ENCODE measurements at places on chromosomes 5 and 9. TPM values are rescaled to one million over a fixed set of nuclear protein-coding genes. Genes with fewer than 3 reads are reported as not detected.

DNA sequence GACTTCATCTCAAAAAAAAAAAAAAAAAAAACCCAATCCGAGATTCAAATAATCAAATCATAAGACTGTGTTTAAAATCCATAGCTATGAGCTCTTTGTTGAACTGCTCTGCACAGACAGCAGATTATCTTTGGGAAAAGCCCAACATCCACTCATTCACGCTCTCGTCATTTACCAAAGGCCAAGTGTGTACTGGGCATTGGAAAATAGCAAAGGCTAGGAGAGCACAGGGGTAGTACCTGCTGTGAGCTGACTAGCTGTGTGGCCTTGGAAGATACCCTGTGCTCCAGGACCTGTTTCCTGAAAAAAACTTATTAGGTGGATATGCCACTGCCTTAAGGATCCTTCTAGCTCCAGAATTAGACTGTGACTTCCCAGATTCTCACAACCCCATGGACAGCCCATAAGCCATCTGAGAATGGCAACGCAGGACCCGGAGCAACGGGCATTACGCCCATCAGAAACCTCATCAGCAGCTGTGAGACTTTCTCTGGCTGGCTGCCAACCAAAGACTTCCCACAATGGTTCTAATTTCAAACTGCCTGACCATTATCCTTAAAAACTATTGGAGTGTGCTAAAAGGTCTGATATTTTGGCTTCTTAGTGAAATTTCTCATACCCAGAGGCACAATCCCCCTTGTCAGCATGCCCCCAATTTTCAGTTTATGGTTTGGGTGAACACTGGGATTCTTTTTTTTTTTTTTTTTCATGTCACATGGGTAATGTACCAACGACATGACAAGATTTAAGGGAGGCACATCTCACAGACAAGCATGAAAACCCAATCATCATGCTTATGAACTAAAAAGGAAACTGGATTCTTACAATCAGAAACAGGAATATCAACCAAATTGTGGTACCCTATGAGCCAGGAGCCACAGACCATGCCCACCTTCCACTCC lies 16.8 kb downstream of the SERINC5 start:
- peak; percentile 60 for DNase-seq

GRCh38 chr9:125922854-125923253 lies 175.7 kb downstream of the PBX3 start:
- DNase-seq: no peak

DNA sequence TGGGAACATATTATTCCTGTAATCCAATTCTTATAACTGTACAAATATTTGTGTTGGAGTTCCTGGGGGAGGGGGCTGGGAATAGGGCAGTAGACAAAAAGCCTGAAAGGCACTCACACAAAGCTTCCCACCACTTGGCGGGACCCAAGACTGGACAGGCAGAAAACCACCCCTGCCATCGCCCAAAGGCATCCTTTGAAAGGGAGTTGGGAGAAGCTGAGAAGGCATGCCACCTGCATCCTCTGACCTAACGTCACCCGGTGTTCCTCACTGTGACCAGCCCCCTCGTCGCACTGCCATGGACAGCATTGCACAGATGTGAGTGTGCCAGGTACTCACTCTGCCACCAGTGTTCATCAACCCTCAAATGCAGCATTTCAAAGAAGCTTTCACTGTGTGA lies 80.6 kb upstream of the SMIM23 start:
- DNase-seq: no peak

- DNase-seq: no peak
These were observed 256.4 kb upstream of the IRX1 start for GRCh38 chr5:3339092-3339797.

GRCh38 chr9:126093771-126094170 lies 232.9 kb upstream of the MVB12B start:
- DNase-seq: peak; percentile 32

- no peak for DNase-seq
These were observed 1.6 kb upstream of the PRRC1 start for GRCh38 chr5:127515693-127516440.

DNA sequence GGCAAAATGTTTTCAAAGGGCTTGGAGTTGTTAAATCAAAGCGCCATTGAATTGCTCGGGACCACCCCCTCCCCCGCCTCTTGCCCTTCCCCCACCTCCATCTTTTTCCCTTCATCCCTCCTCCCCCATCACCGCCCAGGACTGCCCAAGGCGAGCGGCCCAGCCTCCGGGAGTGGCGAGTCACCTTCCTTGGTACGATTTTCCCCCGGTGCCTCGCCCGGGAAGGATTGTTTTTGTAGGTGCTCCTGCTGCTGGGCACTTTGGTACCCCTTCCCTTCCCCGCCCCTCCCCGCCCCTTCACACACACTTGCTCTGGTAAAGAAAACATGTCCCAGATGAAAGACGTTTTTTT lies 61.2 kb downstream of the TMEM174 start:
- no peak for DNase-seq

GRCh38 chr5:35313291-35313690 lies 83.0 kb upstream of the PRLR start:
- peak; percentile 42 for DNase-seq

CCNO gene
- 7.1 TPM for total RNA-seq

DNA sequence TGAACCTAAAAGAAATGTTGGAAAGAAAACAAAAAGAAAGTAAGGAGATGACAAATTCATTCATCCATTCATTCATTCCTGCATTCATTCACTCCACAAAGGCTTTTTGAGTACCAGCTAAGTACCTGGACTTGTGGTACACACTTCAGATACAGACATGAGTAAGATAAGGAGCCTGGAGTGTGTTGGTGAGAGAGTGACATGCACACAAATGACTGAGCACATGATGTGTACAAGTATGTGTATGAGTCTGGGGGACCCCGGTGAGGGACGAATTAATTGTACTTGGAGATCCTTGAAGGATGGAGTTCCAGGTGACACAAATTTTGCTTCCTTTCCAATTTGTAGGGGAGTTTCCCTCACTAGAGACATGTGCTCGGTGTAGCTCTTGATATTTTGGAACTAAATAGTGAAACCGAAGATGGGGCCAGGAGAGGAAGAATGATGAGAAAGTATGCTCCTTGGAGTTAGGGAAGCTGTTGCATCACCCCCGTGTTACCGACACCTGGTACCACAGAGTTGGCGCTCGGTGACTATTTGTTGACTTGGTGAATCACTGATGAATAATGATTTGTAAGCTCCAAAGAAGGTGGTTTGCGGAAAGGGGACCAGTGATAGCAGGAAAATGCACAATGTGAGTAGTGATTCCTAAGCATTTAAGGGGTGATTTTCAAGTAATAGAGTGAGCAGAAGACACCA lies 509.8 kb downstream of the CCDC171 start:
- DNase-seq: peak; percentile 90

GRCh38 chr9:3908731-3909130 lies 382.9 kb upstream of the RFX3 start:
- DNase-seq: no peak

DNA sequence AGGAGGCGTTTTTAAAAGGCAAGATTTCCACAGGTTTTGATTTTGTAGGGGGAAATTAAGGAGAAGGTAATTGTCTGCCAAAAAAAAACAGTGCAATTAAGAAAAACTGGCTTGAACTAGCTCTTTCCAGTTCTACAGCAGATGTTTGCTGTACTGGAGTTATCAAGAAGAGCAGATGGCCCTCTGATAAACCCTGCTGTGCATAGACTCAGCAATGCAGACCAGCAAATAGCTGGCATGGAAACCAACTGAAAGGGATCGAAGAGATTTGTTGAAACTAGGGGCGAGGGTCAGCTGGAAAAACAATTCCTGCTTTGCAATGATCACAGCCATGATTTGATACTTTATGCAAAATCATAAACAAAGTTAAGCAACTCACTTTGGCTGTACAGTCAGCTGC lies 17.8 kb upstream of the BHMT start:
- no peak for DNase-seq

GRCh38 chr9:89498852-89499480 lies 1.1 kb upstream of the SEMA4D start:
- no peak for DNase-seq

CDH9 gene
- not detected for total RNA-seq

DNA sequence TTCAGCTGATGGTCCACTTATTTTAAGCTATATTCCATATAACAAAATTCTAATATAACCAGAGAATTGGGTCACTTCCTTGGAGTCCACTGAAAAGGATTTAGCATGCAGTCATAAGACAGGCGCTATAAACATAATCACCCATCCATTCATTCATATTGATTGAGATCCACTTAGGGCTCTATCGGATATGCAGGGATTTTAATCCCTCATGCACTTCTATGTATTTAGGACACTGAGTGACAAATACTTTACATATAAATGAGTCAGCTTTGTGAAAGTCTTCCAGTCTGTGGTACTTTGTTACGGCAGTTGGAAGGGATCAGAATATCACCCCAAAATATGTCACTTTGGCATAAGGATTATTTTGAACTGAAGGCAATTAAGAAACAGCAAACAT lies 127.3 kb upstream of the ZNF608 start:
- no peak for DNase-seq

DNA sequence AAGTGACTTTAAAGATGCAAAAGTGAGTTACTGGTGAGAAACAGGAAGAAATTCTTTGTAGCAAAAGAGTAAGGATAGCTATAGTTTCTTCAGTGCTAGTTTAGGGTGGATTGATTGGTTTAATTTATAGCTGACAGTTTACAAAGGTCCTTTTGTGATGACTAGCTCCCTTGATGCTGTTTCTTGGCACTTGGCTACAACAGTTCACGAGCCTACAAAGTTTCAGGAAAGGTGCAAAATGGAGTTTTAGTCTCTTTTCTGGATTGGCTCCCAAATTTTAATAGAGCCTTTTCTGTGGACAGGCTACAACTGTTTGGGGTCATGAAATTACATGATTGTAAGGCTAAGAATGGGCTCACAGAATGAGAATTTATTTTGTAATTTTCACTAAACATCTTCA lies 40.9 kb upstream of the BNIP1 start:
- no peak for DNase-seq

- DNase-seq: no peak
These were observed 105.8 kb upstream of the SPATA31D4 start for GRCh38 chr9:81822301-81822865.

GRCh38 chr5:153601377-153601776 lies 110.9 kb downstream of the GRIA1 start:
- DNase-seq: no peak

GRCh38 chr5:140214831-140215230 lies 39.8 kb downstream of the CYSTM1 start:
- DNase-seq: peak; percentile 94

GRCh38 chr9:111035543-111036428 lies 2.5 kb downstream of the LPAR1 start:
- peak; percentile 31 for DNase-seq

GRCh38 chr9:9949978-9950377 lies 662.8 kb downstream of the PTPRD start:
- DNase-seq: no peak

PNPLA7 gene
- total RNA-seq: under 0.01 TPM

SLC46A2 gene
- total RNA-seq: not detected

GRCh38 chr5:55864606-55865541 lies 13.7 kb downstream of the IL31RA start:
- no peak for DNase-seq

GLDC gene
- 4.6 TPM for total RNA-seq

MTX3 gene
- 24.0 TPM for total RNA-seq

DNA sequence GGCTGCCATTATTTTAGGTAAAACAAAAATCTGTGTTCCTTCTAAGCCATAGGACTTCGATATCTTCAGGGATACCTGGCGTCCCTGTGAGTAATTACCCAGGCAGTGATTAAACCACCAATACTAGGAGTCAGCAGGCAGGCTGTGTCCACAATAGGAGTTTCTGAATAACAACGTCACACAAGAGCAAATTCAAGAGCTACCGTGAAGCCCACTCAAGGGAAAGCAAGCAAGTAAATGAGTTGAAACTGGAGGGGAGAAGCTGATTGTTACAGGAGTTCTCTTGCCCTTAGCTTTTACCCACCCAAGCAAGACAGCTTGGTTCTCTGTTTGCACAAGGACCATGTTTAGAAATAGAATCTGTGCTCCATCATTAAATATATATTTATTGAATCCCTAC lies 50.8 kb downstream of the SEMA5A start:
- no peak for DNase-seq

DNA sequence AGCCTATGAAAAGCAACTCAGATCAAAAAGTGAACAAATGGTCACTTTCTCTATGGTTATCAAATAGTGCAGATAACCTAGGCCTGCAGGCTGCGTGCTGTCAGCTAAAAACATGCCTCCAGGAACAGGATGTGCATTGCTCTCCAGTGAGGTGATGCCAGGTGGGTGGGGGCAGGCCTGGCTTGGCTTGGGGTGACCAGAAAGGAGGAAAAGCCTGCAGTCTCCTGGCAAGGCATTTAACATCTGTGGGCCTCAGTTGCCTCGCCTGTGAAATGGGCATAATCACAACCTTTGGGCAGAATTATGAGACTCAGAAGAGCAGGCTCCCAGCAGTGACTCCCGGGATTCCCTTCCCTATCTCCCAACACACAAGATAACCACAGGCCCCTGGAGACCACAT lies 135.9 kb downstream of the COL23A1 start:
- peak; percentile 86 for DNase-seq

GRCh38 chr5:53917095-53917494 lies 356.7 kb downstream of the NDUFS4 start:
- DNase-seq: peak; percentile 4

DNA sequence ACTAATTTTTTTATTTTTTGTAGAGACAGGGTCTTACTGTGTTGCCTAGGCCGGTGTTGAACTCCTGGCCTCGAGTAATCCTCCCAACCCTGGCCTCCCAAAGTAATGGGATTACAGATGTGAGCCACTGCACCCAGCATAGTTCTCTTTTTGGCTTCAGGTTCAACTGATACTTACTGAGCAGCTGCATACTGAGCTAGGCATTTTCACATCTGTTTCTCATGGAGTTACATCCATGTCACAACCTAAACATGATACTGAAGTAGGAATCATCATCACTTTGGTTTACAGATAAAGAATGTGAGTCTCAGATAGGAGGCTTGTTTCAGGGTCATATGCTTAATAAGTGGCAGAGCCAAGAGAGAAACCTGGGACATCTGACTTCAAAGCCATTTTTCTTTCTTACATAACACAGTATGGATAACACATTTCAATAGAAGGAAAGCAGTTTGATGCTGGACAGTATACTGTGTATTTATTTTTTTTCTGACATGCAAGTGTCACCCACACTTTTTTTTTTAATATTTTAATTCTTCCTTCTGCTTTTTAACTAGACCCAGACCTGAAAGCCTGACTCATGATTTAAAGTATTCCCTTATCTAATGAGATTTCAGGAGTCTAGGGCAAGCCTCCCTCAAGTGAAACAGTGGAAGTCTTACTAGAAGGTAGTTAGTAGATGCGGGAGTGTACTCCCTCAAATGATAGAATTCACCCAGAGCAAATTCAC lies 90.8 kb downstream of the HACD4 start:
- DNase-seq: no peak

- peak; percentile 29 for DNase-seq
These were observed 30.4 kb downstream of the KCNIP1 start for GRCh38 chr5:170534177-170534576.

ABCA2 gene
- 2.2 TPM for total RNA-seq

DNA sequence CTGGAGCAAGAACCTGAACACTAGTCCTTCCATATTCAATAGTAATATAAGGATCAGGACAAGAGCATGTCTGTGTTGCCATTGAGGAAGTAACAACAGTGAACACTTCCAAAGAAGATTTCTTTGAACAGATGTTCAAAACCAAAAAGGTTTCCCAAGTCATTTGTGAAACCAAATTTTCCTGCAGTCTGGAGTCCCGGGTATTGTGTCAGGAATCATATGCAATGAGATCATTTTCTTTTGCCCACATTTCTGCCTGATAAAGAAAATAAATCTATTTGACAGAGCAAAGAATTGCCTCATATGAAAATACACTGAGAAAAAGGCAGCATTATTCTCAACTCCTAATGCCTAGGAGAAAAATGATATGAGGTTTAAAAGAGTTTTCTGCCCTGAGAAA lies 151.7 kb downstream of the SNX18 start:
- DNase-seq: no peak

Data from Daoy (cell line).